ENCODE measurements at places on chromosomes 1 and 21.

DNA sequence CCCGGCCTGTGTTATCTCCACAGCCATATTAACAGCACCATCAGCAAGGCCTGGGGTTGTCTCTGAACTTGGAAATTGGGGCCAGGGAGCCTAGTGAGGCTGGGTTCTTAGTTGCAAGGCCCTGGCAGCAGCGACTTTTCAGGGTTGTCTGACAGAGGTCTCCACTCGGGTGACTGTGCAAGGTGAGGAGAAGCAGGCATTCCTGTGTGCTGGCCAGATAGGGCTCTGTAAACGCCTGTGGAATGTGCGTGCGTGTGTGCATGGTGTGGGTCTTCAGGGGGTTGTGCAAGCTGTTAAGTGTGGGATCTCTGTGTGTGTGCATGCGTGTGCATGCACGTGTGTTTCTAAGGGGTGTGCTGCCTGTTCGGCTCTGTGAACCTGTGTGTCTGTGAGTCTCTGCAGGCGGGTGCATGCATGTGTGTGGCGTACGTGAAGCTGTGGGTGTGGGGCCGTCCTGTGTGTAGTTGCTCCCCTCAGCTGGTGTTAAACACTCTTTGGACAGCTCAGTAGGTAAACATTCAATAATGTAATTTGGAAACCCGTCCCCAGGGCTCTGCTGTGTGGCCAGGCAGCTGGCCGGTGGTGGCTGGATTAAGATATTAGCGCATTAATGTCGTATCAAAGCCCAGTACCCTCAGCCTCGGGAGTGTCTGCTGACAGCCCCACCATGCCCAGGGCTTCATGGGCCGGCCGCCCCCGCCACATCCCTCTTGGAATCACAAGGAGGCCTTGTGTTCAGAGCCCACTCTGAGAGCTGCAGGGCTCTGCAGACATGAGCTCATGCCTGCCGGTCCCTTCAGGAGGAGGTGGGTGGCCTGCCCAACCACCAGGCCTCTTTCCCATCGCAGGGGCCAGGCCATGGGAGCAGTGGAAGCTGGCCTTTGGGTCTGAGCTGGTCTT, 189.9 kb downstream of the FOXD2 start:
- DNase-seq, result no peak

DNA sequence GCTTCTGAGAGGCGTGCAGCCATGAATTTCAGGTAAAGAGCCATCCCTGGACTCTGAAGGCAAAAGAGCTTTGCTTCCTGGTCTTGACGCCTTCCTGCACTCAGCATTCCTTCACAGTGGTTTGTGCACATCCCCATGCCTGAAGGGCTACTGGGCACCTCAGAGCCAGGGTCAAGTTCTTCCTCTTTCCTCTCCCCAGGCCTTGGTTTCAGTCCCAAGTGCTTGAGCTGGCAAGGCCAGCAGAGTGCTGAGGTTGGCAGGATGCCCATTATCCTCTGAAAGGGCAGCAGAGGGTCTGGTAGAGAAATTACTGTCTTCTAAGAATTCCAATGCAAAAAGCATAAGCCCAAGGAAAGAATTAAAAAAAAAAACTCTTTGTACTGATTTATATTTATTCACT, 1064.9 kb downstream of the TTLL7 start:
- no peak for DNase-seq

DNA sequence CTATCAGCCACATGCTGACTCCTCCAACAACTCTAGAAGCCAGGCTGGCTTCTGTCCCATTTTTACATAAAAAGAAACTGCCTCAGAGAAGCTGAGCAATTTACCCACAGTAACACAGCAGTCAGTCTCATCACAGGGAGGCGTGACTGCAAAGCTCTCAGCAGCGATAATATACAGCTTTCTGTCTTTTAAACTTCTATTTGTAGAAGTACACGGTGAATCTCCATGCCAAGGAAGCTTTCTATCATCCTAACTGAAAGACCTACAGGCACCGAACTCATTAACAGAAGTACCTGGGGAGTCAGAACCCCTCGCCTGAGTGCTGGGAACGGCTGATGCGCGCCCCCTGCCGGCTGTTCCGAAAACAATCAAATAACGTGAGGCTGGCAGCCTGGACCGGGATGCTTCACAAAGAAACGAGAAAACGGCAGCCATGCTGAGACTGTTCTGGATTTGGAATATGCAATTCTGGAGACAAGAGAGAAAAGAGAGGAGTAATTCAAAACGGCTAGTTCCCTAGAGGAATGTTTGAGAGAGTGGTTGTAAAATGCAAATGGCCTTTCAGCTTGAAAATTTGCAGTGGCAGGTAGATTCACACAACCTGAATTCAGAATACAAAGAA, 43.5 kb upstream of the RAB4A start:
- DNase-seq, result peak; percentile 66

DNA sequence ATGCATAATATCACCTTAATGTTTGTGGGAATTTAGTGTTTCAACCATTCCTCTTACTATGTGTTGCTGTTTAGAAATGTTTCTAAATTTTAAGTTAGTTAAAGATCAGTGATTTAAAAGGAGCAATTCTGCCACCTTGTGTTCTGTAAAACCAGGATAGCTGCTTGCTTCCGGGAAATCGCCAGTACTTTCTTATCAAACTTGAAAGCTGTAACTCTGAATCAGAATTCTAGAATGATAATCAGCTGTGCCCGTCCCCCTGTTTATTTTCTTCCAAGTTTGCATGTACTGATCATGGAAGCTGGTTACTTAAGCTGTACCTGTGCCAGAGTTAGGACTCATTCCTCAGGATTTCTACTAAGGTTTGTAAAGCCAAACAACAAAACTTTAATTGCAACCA, 656.4 kb downstream of the LTN1 start:
- DNase-seq, result peak; percentile 14

DNA sequence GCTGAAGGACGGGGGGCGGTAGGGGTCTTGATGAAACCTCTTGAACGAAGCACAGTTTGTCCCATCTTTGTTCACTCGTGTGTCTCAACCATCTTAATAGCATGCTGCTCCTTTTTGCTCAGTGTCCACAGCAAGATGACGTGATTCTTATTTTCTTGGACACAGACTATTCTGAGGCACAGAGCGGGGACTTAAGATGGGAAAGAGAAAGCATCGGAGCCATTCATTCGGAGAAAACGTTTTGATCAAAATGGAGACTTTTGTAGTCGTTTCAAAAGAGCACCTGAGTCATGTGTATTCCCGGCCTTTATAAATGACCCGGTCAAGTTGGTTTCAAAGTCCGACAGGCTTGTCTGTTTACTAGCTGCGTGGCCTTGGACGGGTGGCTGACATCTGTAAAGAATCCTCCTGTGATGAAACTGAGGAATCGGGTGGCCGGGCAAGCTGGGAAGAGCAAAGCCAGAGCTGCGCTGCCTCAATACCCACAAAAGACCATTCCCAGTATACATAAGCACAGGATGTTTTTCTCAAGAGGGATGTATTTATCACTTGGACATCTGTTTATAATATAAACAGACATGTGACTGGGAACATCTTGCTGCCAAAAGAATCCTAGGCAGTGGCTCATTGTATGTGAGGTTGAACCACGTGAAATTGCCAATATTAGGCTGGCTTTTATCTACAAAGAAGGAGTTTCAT, 18.5 kb downstream of the ETS2 start:
- DNase-seq, result no peak

GRCh38 chr1:16888860-16889816, 6.6 kb upstream of the RNU1-2 start:
- no peak for DNase-seq

- no peak for DNase-seq
Observed at GRCh38 chr1:94819238-94819944, 766 bp upstream of the SLC44A3 start.

- DNase-seq, result no peak
Observed at GRCh38 chr1:227604446-227604845, 41.1 kb downstream of the ZNF678 start.

DNA sequence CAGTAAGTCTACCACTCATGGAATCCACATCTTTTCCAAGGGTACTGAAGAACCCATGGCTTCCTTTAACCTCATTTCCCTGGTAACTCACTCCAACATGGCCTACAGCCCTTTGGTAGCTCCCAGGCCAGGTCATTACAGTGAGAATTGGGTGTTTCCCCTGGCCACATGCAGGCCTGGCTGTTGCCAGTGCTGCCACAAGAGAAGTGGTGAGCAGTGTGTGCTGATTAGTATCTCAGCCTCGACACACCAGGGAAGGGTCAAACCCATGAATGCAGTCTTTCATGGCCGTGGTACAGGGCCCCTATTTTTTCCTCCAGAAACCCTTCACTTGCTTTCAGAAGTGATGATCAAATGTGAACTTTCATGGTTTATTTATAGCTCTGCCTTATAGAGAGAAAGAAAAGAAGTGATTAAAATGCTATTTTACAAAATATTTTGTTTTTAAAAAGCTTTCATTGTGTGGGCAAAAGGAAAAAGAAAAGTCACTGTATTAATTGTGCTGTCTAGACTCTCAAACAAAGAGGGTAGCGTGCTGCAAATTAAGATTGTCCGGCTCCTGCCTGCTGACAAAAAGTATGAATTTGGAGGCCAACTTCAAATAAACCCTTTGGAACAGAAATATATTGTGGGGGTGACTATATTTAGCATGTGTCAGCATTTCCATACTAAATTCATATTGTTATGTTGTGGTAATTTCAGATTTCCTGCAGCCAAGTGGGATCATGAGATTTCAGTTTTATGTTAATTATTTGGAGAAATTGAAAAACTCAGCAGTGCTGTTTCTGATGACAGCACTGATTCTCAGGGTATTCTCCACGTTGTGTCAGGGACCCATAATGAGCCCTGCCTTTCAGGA, 62.0 kb upstream of the HOOK1 start:
- DNase-seq, result no peak

- no peak for DNase-seq
Observed at GRCh38 chr1:226574044-226574443, 25.5 kb downstream of the STUM start.

DNA sequence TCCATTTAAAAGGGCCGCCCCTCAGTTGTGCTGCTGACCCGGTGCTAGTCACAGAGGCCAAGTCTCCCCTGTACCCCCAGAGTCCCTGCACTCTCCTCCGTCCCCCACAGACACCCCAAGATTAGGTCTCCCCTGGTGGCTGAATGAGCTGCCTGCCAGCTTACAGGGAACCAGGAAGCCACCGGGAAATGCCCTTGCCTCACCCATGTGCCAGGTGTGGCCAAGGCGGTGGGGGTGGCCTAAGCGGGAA, 32.7 kb downstream of the HSPG2 start:
- no peak for DNase-seq

- no peak for DNase-seq
Observed at GRCh38 chr1:119569095-119569494, 62.1 kb downstream of the HSD3B1 start.

DNA sequence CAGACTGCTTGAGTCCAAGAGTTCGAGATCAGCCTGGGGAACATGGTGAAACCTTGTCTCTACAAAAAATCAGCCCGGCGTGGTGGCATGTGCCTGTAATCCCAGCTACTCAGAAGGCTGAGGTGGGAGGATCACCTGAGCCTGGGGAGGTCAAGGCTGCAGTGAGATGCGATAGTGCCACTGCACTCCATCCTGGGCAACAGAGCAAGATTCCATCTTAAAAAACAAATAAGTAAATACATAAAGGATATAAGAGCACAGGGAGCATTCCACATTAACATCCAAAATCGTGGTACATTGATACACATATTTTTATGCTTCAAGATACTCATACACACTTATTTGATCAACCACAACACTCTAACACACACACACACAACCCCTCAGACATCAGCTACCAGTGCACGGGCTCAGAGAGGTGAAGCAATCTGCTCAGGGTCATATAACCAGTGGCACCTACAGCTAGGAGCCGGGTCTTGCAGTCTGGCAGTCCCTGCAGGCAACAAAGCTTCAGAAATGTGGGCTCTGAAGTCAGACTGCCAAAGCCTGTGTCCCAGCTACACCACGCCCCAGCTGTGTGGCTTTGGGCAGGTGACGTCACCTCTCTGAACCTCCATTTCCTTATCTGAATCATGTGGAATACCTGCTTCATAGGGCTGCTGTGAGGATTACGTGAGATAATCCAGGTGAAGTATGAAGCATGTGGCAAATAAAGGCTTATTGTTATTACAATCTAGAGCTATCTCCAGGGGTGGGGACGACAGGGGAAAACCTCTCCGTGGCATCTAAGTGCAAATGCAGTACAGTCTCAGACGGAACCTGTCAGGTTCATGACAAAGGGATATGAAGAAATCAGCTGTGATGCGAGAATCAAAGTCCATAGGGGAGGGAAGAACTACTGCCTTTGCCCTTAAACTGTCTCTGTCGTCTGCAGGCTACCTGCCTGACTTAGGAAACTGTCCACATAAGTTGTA, 4.8 kb upstream of the CRYBG2 start:
- DNase-seq, result peak; percentile 65

- no peak for DNase-seq
Observed at GRCh38 chr1:81799939-81800694, 617 bp upstream of the ADGRL2 start.

GRCh38 chr21:25387665-25388064, 219.6 kb downstream of the MRPL39 start:
- DNase-seq, result no peak

DNA sequence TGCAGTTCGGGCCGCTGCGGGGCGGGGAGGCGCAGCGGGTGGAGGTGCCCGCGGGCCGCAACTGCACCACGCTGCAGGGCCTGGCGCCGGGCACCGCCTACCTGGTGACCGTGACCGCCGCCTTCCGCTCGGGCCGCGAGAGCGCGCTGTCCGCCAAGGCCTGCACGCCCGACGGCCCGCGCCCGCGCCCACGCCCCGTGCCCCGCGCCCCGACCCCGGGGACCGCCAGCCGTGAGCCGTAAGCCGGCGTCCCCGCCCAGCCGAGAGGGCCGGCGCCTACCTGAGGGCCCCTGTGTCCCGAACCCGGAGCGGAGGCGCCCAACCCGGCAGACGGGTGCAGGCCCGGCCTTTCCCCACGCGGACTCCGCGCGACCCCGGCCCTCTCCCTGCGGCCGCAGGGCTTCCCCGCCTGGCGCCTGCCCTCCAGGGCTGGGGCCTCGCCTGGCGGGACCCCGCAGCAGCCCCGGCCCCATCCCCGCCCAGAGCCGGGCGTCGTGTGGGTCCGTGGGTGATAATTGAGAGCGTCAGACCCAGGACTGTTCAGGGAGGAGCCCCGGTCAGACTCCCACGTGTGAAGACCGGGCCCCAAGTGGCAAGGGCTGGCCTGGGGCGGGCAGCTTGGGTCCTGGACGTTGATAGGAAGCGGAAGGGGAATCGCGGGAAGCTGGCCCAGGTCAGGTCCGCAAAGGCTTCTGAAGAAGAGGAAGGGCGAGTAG, 4.2 kb downstream of the VWA1 start:
- DNase-seq, result no peak

GRCh38 chr1:56462209-56462608, 117.2 kb downstream of the PLPP3 start:
- no peak for DNase-seq

GRCh38 chr21:36501589-36501892, 21.6 kb upstream of the CLDN14 start:
- no peak for DNase-seq

DNA sequence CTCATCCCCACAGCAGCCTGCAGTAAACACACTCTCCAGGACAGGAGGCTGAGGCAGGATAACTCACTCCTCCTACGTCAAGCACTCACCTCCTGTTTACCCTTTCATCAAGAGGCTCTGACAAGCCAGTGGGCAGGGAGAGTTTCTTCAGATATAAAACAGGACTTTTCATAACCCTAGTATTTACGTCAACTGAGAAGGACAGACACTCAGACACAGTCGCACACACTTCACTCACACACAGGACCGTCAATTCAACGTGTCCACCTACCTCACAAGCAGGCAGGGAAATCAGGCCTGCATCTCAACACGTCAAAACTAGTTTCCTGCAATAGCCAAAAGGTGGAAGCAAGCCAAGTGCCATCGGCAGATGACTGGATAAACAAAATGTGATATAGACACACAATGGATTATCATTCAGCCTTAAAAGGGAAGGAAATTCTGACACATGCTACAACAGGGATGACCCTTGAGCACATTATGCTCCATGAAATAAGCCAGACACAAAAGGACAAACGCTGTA, 48.6 kb downstream of the ITPKB start:
- no peak for DNase-seq

All from Jurkat, Clone E6-1 (cell line).